ENCODE measurements at places on chromosomes 12 and 14. TPM values are rescaled to one million over a fixed set of nuclear protein-coding genes. Genes with fewer than 3 reads are reported as not detected.
A peak's percentile ranks its signal among the peaks of the same experiment; 100 is the strongest.

KRT86 gene
- total RNA-seq, result 0.46 TPM

RTL1 gene
- not detected for total RNA-seq

KRT74 gene
- total RNA-seq, result not detected

DPPA3 gene
- not detected for total RNA-seq

BDKRB2 gene
- total RNA-seq, result 9.9 TPM

TEX52 gene
- not detected for total RNA-seq

SMIM41 gene
- total RNA-seq, result not detected

TSHR gene
- total RNA-seq, result 711 TPM

OTX2 gene
- not detected for total RNA-seq

CLEC2A gene
- total RNA-seq, result not detected

KCNH3 gene
- total RNA-seq, result 2.1 TPM

CALCOCO1 gene
- total RNA-seq, result 153 TPM

WNT5B gene
- total RNA-seq, result 0.78 TPM

RNF212B gene
- not detected for total RNA-seq

DNA sequence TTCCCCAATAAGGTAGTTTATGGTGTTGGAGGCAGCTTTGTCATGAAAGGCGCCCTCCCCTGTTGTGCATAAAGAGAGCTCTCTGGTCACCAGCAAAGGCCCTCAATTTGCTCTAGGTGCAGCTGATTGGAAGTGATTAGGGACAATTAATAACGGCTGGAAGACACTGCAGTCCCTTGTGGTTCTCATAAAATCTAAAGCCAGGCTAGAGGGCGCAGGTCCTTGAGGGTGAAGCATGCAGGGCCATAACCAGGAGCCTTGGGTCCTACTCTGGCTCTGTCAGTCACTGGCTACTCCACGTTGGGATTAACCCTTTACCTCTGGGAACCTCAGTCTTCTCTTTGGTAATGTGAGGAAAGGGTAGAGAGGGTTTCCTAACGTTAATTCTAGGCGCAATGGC lies 1.9 kb downstream of the DAAM1 start:
- no peaks in the 10 kb centered on the region for H3K36me3 ChIP-seq
- peaks cover 7% of the 10 kb centered on the region for H3K4me1 ChIP-seq
- H3K27ac ChIP-seq, result no peak overlapping the region

DNA sequence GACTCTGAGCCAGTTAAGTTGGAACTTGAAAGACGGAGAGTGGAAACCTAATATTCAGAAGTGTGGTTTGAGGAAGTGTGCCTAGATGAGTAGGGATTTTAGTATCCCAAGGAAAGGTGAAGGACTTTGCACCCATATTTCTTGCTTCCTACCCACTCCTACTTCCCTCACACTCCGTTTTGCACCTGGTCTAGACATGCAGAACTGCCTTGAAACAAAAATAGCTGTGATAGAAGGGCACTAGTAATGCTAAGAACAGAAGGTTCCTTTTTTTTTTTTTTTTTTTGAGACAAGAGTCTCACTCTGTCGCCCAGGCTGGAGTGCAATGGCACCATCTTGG lies 732 bp upstream of the ARF3 start:
- H3K27me3 ChIP-seq, result no peaks in the 10 kb centered on the region
- H3K36me3 ChIP-seq, result peaks cover under 1% of the 10 kb centered on the region
- peaks cover 17% of the 10 kb centered on the region for H3K4me1 ChIP-seq

GRCh38 chr12:78176643-78177042 lies 345.9 kb downstream of the NAV3 start:
- H3K36me3 ChIP-seq, result no peaks in the 10 kb centered on the region
- no peaks in the 10 kb centered on the region for H3K4me1 ChIP-seq
- no peaks in the 10 kb centered on the region for H3K27me3 ChIP-seq
- no peak for DNase-seq
- no peak overlapping the region for H3K27ac ChIP-seq

DNA sequence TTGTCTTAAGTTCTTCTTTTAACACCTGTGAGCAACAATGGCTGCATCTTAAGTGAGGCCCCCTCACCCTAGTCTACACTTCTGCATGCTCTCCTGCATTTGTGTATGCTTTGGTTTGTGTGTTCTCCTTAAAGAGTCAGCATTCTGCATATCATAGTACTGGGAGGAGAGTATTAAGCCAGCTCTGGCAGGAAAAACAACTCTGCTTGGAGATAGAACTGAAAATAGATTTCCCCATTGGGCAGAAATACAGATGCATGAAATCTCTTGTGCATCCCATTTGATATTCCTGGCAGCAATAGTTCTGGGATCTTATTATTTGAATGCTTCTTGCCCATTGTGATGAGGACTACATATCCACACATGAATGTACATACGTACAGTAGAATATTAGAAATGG lies 70.6 kb upstream of the PRICKLE1 start:
- no peak overlapping the region for H3K27ac ChIP-seq
- DNase-seq, result no peak
- no peak overlapping the region for H3K4me3 ChIP-seq
- no peaks in the 10 kb centered on the region for H3K4me1 ChIP-seq
- no peaks in the 10 kb centered on the region for H3K27me3 ChIP-seq

DNA sequence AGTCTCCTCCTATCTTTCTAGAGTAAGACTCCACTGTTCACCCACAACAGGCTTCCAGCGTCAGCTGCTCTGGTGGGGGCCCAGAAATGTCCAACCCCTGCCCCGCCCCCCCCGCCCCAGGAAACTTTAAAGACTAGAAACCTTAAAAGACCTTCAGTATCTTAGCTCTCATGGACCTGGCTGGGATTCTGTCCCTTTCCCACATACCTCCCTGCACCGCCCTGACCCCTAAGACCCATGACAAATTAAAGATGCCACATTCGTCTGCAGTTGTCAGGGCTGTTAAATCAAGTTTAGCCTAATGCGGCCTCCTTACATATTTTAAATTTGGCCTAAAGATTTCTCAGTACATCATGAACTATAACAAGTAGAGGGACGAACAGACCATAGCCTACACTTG lies 10.0 kb upstream of the SERPINA10 start:
- H3K4me3 ChIP-seq, result no peak overlapping the region
- no peak for DNase-seq
- H3K27ac ChIP-seq, result no peak overlapping the region
- no peaks in the 10 kb centered on the region for H3K36me3 ChIP-seq

GRCh38 chr12:89693639-89694202 lies 14.9 kb downstream of the ATP2B1 start:
- no peak for DNase-seq
- no peaks in the 10 kb centered on the region for H3K36me3 ChIP-seq
- H3K4me1 ChIP-seq, result peaks cover 8% of the 10 kb centered on the region
- no peaks in the 10 kb centered on the region for H3K27me3 ChIP-seq
- H3K27ac ChIP-seq, result no peak overlapping the region

GRCh38 chr12:91215940-91216454 lies 33.4 kb upstream of the DCN start:
- no peaks in the 10 kb centered on the region for H3K4me1 ChIP-seq
- no peaks in the 10 kb centered on the region for H3K36me3 ChIP-seq
- no peak overlapping the region for H3K4me3 ChIP-seq
- DNase-seq, result no peak
- H3K27ac ChIP-seq, result no peak overlapping the region
- H3K27me3 ChIP-seq, result no peaks in the 10 kb centered on the region

DNA sequence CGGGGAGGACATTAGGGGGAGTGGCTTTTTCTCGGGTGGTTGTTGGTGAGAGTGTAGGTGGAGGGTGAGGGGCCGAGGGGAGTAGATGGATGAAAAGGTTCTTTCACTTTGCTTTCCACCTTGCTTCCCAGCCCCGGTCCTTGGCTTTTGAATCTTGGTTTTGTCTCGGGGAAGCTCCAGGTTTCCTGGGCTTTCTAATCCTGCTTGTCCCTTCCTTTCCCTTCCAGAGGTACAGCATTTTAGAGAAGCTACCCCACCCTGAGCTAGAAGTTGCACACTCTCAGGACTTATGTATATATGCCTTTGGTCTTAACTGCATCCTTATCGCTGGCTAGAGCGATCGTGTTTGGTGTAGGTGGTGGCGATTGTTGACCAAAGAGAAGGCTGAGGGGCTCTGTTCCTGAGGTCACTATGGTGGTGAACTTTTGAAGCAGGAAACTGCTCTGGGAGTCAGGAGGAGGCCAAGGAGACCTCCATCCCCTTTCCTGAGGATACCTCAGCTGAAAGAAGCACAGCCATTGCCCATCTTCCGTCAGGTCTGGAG lies 862 bp downstream of the PIP4K2C start:
- no peak overlapping the region for H3K27ac ChIP-seq
- DNase-seq, result no peak
- H3K27me3 ChIP-seq, result no peaks in the 10 kb centered on the region

DNA sequence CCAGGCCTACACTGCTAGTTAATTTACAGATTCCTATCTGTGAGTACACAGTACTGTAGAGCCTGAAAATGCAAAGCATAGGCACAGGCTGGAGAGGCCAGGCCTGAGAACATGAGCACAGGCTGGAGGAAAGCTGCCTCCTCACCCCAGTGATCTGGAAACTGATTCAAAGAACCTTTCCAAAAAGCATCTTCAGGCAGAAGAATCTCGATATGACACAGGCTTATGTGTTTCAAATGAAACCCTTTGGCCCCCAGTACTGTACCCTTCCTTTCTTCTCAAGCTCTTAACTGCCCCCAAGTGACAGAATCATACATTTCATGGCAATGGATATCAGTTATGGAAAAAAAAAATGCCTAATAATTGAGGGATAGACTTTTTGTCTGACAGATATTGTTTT lies 122.0 kb downstream of the KCNC2 start:
- H3K4me3 ChIP-seq, result no peak overlapping the region
- no peaks in the 10 kb centered on the region for H3K36me3 ChIP-seq
- no peaks in the 10 kb centered on the region for H3K4me1 ChIP-seq
- no peaks in the 10 kb centered on the region for H3K27me3 ChIP-seq

- no peaks in the 10 kb centered on the region for H3K4me1 ChIP-seq
- H3K4me3 ChIP-seq, result no peak overlapping the region
- no peak for DNase-seq
- H3K27me3 ChIP-seq, result no peaks in the 10 kb centered on the region
- H3K27ac ChIP-seq, result no peak overlapping the region
These were observed 10.8 kb downstream of the KCNK10 start for GRCh38 chr14:88312257-88312656.

- no peak overlapping the region for H3K4me3 ChIP-seq
- H3K27ac ChIP-seq, result no peak overlapping the region
- H3K36me3 ChIP-seq, result no peaks in the 10 kb centered on the region
These were observed 113.4 kb downstream of the LGMN start for GRCh38 chr14:92635031-92635430.

GRCh38 chr12:130423991-130424857 lies 86.5 kb downstream of the PIWIL1 start:
- no peak overlapping the region for H3K4me3 ChIP-seq
- no peaks in the 10 kb centered on the region for H3K36me3 ChIP-seq
- no peak overlapping the region for H3K27ac ChIP-seq
- H3K4me1 ChIP-seq, result no peaks in the 10 kb centered on the region
- H3K27me3 ChIP-seq, result no peaks in the 10 kb centered on the region
- DNase-seq, result no peak

GRCh38 chr12:123445388-123446332 lies 9.2 kb upstream of the RILPL2 start:
- no peak overlapping the region for H3K4me3 ChIP-seq
- peaks cover 38% of the 10 kb centered on the region for H3K4me1 ChIP-seq
- H3K27me3 ChIP-seq, result no peaks in the 10 kb centered on the region
- DNase-seq, result peak; percentile 85

DNA sequence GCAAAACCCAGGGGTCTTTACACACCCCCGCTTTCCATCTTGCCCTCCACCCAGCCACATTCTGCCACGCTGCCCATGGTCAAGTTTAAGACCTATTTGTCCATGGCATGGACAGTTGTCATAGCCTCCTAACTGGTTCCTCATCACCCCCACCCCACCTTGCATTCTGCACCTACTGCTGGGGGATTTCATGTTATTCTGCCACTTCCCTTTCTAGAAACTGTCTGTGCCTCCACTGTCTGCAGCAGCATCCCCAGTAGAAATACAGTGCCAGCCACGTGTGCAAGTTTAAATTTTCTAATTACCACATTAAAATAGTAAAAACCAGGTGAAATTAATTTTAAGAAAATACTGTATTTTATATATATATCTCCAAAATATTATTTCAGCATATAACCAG lies 63.2 kb downstream of the WDR20 start:
- no peaks in the 10 kb centered on the region for H3K27me3 ChIP-seq
- DNase-seq, result no peak
- no peak overlapping the region for H3K27ac ChIP-seq
- H3K4me1 ChIP-seq, result peaks cover 5% of the 10 kb centered on the region
- H3K36me3 ChIP-seq, result peaks cover 14% of the 10 kb centered on the region
- H3K4me3 ChIP-seq, result no peak overlapping the region

GRCh38 chr14:92254786-92255185 lies 68.2 kb upstream of the SLC24A4 start:
- no peaks in the 10 kb centered on the region for H3K27me3 ChIP-seq
- no peak overlapping the region for H3K27ac ChIP-seq
- H3K36me3 ChIP-seq, result no peaks in the 10 kb centered on the region
- DNase-seq, result peak; percentile 3
- H3K4me3 ChIP-seq, result no peak overlapping the region

- DNase-seq, result no peak
- no peak overlapping the region for H3K4me3 ChIP-seq
- no peaks in the 10 kb centered on the region for H3K27me3 ChIP-seq
- H3K27ac ChIP-seq, result no peak overlapping the region
- peaks cover 9% of the 10 kb centered on the region for H3K4me1 ChIP-seq
These were observed 142.7 kb downstream of the TMEM117 start for GRCh38 chr12:43978556-43978955.

- peak; percentile 40 for DNase-seq
- no peaks in the 10 kb centered on the region for H3K27me3 ChIP-seq
- H3K4me1 ChIP-seq, result no peaks in the 10 kb centered on the region
- no peak overlapping the region for H3K27ac ChIP-seq
- no peak overlapping the region for H3K4me3 ChIP-seq
These were observed 16.7 kb upstream of the CD163L1 start for GRCh38 chr12:7460375-7461259.

GRCh38 chr12:2583642-2584401 lies 210.9 kb upstream of the FKBP4 start:
- H3K4me1 ChIP-seq, result peaks cover 24% of the 10 kb centered on the region
- H3K36me3 ChIP-seq, result no peaks in the 10 kb centered on the region
- H3K27ac ChIP-seq, result no peak overlapping the region
- no peak for DNase-seq

All from thyroid gland (tissue), 4 donors.